HFFc6 (cell line): ENCODE measurements at places on chromosomes 11 and 22. TPM values are rescaled to one million over a fixed set of nuclear protein-coding genes. Genes with fewer than 3 reads are reported as not detected.

The BTBD18 gene
- not detected in 3 replicates for total RNA-seq

The MS4A6E gene
- total RNA-seq, result not detected in 3 replicates

The SPA17 gene
- total RNA-seq, result 5.0 to 9.1 TPM (median 7.1 TPM) in 3 replicates

The FAT3 gene
- total RNA-seq, result 1.0 to 4.2 TPM (median 1.2 TPM) in 3 replicates

The CBX6 gene
- 78.0 to 95.7 TPM (median 88.6 TPM) in 3 replicates for total RNA-seq

The KRTAP5-8 gene
- not detected in 3 replicates for total RNA-seq

The CLDN5 gene
- total RNA-seq, result 0.10 TPM in 1 of 3 replicates, not detected in the others

The F2 gene
- total RNA-seq, result not detected in 3 replicates

The OR51E2 gene
- total RNA-seq, result 0.10 TPM in 1 of 3 replicates, not detected in the others

The DGAT2 gene
- 0.31 to 0.60 TPM (median 0.41 TPM) in 3 replicates for total RNA-seq

The NKAPD1 gene
- total RNA-seq, result 17.0 to 22.7 TPM (median 18.9 TPM) in 3 replicates

The CRYAB gene
- total RNA-seq, result 52.8 and 125 TPM in 2 replicates

The PRR33 gene
- total RNA-seq, result not detected in 3 replicates

The OR2AG2 gene
- 0.07 TPM in 2 of 3 replicates, not detected in the other for total RNA-seq

The TYMP gene
- 1.2 to 1.5 TPM (median 1.2 TPM) in 3 replicates for total RNA-seq

The SLC22A6 gene
- not detected in 3 replicates for total RNA-seq

The SERPING1 gene
- 0.42 to 0.51 TPM in 2 of 3 replicates, not detected in the other for total RNA-seq

- no peak for DNase-seq
Observed at GRCh38 chr11:127653076-127653475, 652.5 kb upstream of the KIRREL3 start.

DNA sequence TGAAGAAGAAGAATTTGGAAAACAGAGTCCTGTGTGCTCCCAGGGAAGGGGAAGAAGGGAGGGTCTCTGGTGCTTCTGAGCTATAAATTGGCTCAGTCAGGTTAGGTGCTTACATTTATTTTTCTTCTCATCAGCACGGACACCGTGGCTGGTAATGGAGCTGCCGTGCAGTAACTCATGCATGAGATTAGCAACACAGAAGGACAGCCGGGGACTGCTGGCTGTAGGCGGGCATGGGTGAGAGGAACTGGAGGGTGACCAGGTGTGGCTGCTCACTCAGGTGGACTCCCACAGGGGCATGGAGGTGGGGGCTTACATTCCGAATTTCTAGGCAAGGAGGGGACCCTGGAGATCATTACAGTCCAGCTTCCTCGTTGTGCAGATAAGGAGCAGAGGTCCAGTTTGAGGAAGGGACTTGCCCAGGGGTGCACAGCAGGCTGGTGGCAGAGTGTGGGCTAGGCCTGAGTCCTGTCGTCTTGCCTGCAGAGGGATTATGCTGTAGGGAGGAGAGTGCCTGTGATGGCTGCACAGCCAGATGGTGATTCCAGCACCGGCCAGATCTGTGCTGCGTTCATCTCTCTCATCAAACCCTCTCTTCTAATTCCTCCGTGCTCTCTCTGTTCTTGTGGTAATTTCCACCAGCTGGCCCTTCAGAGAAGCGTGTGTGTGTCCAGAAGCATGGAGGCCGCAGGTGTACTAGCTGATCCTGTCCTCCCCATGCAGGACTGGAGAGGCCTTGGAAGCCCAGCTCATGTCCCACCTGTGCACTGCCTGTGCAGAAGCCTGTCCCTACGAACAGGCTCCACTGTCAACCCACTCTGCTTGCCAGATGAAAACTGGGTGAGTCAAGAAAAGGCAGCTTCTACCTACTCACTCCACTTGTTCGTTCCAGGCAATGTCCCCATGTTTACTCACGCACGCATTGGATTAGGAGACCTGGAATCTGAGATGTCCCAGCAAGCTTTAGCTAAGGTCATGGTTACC, 78.9 kb downstream of the NTM start:
- DNase-seq, result no peak

GRCh38 chr22:48980918-48981317, 846.8 kb downstream of the BRD1 start:
- no peak for DNase-seq

DNA sequence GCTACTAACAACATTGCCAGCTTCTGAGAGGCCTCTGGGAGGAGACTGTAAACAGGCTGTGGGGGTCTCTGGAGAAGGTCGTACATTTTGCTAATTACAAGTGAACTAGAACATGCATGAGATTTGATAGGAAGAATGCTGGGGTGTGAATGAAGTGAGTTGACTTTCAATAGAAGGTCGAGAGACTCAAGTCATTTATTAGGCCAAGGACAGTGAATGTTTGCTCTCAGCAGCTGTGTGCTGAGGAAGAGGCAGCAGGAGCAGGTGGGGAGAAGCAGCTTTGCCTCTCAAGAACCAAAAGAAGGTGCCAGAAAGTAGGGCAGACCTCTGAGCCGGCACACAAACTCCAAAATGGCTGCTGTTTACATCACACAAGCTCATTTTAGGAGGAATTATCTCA, 91.7 kb downstream of the PIWIL4 start:
- DNase-seq, result no peak

- peak; percentile 70 for DNase-seq
Observed at GRCh38 chr22:36156515-36157419, 3.8 kb downstream of the APOL3 start.

- DNase-seq, result no peak
Observed at GRCh38 chr11:113351068-113351450, 36.5 kb upstream of the ANKK1 start.

DNA sequence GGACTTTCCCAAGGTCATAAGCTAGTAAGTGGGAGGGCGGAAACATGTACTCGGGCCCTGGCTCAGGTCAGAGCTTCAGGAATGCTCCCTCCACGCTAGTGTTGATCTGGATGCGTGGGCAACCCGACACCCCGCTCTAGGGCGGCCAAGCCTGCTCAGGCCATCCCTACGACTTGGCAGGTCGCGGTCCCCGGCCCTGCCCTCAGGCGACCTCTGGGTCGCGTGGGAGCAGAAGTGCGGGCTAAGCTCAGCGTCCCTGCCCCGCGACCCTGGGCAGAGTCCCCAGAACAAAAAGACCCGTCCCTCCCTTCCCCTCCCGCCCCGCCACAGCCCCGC, 781 bp upstream of the TEF start:
- peak; percentile 70 for DNase-seq

- DNase-seq, result no peak
Observed at GRCh38 chr11:111906680-111907079, 4.9 kb downstream of the CRYAB start.

GRCh38 chr22:31829505-31829904, 75.7 kb downstream of the DEPDC5 start:
- peak; percentile 93 for DNase-seq

DNA sequence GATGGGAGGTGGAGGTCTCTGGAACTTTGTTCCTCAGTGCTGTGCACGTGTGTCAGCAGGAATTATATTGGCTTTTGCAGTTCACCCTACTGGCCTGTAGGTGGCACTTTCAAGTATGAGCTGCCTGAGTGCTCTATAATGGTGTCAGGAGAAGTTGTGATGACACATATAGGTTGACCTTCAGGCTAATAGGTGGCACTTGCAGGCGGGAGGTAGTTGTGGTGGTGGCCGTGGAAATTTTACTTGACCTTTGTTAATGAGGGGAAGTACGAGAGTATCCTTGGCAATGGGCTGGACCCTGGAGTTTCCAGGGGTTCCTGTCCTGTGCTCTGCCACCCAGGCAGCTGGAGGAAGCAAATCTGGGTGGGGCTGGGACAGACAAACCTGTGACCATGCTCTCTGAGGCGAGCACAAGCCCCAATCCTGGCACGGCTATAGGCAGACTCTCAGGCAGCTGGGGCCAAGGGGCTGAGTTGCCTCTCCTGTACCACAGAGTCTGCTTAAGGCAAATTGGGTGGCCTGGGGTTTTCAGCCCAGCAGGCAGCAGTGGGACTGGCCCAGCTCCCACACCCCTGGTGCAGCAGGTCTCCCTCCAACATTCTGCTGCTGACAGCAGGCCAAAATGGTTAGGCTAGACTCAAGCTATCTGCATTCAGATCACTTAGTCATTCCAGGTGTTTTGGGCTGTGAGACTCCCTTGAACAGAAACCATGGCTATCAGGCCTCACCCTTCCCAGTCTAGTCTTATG, 147.5 kb upstream of the CTSC start:
- peak; percentile 28 for DNase-seq

- DNase-seq, result no peak
Observed at GRCh38 chr22:36239150-36239400, 252 bp downstream of the APOL2 start.

- no peak for DNase-seq
Observed at GRCh38 chr11:73048446-73048845, 93.7 kb downstream of the FCHSD2 start.

DNA sequence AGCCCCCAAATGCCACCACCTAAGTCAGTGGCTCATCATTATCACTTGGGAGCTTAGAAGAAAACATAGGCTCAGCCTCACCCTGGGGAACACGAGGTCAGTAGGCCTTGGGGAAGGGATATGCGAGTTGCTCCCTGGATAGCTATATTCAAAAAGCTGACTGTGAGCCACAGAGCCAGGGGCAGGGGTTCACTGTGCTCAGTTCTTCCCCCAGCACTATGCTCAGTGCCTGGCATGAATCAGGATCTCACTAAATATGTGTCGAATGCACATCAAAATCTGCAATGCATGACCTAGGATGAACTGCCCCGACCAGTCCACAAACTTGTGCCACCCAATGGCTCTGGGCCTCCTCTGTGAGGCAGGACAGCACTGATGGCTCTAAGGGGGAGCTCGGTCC, 35.1 kb downstream of the THOC5 start:
- no peak for DNase-seq

- DNase-seq, result peak; percentile 96
Observed at GRCh38 chr11:8719211-8719649, 36.6 kb downstream of the RPL27A start.

DNA sequence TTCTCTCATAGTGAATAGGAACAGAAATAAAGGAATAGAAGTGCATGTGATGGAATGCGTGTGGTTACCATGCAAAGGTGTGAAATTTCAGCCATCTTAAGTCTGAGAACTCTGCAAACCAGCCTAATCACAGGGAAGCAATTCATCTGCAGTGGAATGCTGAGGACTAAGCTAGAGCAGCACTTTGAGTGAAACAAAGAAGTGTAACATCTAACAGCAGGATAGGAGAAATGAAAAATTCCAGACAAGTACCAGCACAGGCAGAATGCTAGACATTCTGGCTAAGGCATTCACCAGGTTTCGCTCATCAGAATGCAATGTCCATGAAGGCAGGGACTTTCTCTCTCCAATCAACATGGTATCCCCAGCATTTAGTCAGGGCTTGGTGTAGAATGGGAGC, 41.2 kb upstream of the SLC36A4 start:
- no peak for DNase-seq

GRCh38 chr11:12179019-12179418, 68.6 kb downstream of the MICAL2 start:
- DNase-seq, result no peak

GRCh38 chr11:110207123-110207522, 89.3 kb downstream of the RDX start:
- DNase-seq, result no peak

DNA sequence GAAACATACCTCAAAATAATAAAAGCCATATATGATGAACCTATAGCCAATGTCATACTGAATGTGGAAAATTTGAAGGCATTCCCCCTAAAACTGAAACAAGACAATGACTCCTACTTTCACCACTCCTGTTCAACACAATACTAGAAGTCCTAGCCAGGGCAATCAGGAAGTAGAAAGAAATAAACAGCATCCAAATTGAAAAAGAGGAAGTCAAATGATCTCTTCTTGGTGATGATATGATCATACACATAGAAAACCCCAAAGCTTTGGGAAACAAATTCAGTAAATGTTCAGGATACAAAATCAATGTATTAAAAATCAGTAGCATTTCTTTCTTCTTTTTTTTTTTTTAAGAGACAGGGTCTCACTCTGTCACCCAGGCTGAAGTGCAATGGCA, 109.9 kb downstream of the DLG2 start:
- DNase-seq, result no peak

DNA sequence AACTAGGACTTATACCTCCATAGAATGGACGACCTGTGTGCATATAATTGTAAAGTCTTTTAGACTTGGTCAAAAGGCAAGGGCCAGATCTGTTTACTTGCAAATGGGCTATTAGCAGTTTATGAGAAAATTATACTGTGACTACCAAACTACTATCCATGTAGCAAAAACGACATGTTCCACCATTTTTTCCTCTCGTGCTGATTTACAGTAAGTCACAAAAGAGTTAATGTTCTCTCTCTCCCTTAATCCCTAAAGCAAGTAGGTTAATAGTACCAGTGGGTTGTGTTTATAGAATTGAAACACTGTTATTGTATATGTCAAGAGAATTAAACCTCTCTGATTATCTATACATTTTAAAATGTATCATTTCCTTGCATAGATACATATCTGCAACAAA, 147.3 kb downstream of the MAML2 start:
- DNase-seq, result no peak

- peak; percentile 41 for DNase-seq
Observed at GRCh38 chr11:65973439-65974110, 12.0 kb downstream of the SART1 start.

DNA sequence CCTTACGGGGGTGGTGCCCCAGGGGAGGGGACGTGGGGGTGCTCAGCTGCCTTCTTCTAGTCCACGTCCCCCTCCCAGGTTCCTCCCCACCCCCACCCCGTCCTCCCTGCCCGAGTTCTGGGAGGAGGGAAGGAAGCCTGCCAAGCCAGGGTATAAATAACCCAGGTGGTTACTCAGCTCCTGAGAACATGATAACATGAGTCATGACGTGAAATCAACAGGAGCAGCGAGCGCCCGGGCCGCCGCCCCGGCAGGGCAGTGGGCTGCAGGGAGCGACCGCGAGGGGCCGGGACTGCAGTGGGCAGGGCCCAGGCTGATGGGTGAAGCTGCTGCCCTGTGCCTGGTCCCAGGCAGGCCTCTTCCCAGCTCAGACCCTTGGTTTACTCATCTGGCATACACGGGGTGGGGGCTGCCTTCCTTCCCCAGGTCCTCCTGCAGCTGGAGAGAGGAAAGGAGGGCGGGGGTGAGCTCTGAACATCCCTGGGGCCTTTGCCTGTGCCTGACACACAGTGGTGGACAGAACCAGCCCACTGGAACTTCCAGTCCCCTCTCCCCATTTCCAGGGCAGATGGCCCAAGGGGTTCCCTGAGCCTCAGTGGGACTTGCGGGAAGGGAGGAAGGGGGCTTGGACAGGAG, 8.8 kb upstream of the PDGFB start:
- DNase-seq, result peak; percentile 77

- DNase-seq, result no peak
Observed at GRCh38 chr11:117874910-117875381, 1.5 kb downstream of the FXYD6 start.

GRCh38 chr22:24051028-24051427, 39.9 kb downstream of the CABIN1 start:
- no peak for DNase-seq

DNA sequence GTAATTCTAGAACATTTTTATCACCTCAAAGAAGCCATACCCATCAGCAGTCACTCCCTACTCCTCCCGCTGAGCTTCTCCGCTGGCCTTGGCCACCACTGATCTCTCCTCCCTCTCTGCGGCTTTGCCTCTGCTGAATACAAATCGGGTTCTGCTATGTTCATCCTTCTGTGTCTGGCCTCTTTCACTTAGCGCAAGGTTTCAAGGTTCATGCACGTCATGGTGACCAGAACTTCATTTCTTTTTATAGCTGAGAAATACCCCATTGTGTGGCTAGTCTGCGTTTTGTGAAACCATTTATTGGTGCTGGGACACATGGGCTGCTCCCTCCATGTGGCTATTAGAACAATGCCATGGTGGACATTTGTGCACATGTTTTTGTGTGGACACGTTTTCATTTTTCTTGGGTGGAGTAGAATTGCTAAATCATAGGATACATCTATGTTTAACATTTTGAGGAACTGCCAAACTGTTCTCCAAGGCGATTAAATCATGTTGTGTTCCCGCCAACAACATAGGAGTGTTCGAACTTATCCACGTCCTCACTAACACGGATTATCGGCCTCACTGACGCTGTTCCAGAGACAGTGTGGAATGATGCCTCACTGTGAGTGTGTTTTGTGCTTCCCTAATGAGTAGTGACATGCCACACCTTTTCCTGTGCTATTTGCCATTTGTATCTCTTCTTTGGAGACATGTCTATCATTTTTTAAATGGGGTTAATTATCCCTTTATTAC, 24.2 kb upstream of the KRTAP5-6 start:
- DNase-seq, result no peak
